Effector CD4-positive, alpha-beta T cell (primary cell): ENCODE measurements at places on chromosomes 12 and 14.

GRCh38 chr14:24366721-24367513 lies 1.1 kb upstream of the NFATC4 start:
- DNase-seq, result no peak

- DNase-seq, result no peak
Observed at GRCh38 chr14:53865711-53866110, 90.9 kb downstream of the BMP4 start.

- no peak for DNase-seq
Observed at GRCh38 chr14:90137807-90138206, 76.0 kb downstream of the KCNK13 start.

- DNase-seq, result no peak
Observed at GRCh38 chr14:80844872-80845271, 96.7 kb downstream of the CEP128 start.

GRCh38 chr12:45648070-45648469 lies 81.4 kb upstream of the ARID2 start:
- DNase-seq, result no peak

GRCh38 chr12:49301760-49302159 lies 6.8 kb downstream of the PRPH start:
- DNase-seq, result no peak

DNA sequence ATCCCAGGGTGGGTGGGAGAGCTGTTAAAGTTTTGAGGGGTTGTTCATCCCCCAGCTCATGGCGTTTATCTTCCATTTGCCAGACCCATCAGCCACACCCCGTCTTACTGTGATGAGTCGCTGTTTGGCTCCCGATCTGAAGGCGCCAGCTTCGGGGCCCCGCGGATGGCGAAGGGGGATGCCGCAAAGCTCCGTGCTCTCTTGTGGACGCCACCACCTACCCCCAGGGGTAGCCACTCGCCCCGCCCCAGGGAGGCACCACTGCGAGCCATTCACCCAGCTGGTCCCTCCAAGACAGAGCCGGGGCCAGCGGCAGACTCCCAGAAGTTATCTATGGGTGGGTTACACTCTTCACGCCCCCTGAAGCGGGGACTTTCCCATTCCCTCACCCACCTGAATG lies 5.7 kb downstream of the RITA1 start:
- DNase-seq, result no peak

DNA sequence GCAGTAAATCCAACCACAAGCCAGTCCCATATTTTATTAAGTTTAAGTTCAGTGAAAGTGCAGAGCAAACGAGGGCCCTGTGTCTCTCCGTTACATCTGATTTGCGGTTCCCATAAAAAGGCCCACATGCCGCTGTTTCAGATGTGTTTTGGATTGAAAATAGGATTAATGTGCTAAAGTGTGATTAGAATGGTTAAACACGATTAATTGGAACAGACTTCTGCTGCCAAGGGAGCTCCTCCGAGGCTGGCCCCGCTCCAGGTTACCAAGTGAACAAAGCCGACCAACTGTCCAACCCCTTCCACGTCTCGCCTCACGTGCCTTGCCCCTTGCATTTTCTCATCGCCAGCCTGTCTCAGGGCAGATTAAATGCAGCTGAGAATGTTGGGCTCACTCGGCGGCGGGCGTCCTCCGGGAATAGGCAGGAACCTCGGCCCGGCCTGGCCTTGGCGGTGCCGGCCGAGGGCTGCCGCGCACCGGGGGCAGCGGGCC lies 166.5 kb upstream of the GSC start:
- no peak for DNase-seq
